ENCODE measurements at places on chromosomes 2 and 18.

DNA sequence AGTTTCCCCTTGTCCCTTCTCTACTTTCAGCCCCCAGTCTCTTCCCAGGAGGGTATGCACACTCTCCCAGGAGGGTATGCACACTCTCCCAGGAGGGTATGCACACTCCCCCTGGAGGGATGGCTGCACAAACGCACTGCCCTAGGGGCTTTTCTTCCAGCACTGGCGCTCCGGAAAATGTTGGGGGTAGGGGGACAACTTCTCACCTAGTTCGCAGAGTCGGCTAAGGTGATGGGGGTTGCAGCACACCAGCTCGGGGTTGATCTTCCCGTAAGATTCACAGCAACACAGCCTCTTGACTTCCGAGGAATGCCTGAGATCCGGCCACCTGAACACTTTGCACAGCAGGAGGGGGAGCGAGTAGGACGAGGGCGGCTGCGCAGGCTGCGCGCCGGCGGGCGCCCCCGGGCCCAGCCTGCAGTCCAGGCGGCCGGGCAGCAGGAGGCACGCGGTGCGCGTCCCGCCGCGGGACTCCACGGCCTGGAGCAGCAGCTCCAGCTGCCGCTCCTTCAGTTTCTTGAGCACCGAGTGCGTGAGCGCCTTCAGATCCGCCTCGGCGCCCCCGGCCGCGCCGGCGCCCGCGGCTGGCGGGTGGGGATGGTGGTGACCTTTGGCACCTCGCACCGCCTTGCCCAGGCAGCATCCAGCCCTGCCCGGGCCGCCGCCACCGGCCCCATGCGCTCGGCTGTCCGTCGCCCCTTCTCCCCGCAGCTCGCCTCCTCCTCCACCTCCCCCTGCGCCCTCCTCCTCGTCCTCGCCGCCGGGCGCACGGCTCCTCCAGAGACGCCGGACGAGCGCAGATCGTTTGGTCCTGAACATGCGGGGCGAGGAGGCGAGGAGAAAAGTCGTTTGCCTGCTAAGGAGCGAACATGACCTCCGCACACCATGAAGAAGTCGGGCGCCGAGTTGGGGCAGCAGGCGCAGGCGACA is 894 bp downstream of the SMAD7 start:
- no peak for DNase-seq

- no peak for DNase-seq
Measured at GRCh38 chr2:134399096-134399495, 145.2 kb downstream of the MGAT5 start.

DNA sequence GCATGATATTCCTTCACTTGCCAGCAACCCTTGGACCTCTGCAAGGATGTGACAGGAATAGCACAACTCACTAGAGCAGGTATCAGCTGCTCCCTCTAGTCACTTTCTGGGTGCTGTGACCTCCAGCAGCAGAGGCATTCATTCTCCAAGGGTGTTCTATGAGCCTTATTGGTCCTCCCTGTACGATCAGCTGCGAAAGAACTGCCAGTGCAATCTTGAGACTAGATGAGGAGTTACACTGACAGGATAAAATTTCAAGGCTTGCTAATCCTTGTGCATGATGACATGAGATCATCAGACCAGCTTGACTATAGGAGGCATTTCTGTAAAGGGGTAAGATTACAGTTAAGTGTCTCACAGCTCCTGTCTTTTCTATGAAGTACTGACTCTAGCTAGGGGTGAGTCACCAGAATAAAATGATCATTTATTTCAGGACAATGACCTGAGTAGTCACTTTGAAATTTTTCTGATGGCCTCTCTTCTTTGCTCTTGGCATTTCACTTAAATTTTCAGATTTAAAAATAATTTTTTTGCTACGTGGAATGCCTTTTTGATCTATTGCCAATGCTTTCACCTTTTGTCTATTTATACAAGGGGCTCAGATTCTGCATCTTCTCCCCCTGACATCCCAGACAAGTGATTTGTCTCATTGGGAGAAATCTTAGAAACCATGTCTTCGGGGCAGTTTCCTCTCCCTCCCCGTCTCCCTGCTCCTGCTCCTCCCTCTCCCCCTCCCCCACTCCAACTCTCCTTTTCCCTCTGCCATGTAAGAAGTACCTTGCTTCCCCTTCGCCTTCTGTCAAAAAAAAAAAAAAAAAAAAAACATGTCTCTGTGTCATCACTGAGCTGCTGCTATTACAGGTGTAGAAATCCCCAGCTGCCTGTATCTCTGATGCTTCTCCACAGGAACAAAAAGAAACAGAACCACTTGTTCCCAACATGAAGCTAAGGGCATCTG is 49.2 kb upstream of the FRZB start:
- DNase-seq: no peak

DNA sequence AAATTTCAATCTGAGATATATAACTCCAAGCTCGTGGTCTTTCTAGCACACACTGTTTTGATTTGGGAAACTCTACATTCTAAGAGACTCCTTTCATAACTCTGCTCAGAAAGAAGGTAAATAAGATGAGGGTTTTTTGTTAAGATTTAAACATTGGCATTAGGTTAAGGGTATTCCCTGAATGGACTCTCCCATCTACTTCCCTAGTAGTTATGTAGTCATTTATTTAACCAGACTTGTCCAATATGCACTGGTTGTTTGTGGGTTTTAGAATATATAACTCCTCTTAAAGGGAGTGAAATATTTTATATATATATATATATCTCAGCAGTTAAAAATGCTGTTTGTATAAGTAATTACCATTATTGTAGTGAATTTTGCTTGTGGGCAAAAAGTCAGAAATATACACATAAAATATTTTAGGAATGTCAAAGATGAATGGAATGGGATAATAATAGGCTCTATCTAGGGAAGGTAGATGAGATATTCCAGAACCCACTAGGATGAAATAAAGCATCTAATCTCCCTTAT is 61.5 kb upstream of the WDR75 start:
- DNase-seq: no peak

- DNase-seq: no peak
Measured at GRCh38 chr2:27000228-27000627, 29.8 kb downstream of the MAPRE3 start.

DNA sequence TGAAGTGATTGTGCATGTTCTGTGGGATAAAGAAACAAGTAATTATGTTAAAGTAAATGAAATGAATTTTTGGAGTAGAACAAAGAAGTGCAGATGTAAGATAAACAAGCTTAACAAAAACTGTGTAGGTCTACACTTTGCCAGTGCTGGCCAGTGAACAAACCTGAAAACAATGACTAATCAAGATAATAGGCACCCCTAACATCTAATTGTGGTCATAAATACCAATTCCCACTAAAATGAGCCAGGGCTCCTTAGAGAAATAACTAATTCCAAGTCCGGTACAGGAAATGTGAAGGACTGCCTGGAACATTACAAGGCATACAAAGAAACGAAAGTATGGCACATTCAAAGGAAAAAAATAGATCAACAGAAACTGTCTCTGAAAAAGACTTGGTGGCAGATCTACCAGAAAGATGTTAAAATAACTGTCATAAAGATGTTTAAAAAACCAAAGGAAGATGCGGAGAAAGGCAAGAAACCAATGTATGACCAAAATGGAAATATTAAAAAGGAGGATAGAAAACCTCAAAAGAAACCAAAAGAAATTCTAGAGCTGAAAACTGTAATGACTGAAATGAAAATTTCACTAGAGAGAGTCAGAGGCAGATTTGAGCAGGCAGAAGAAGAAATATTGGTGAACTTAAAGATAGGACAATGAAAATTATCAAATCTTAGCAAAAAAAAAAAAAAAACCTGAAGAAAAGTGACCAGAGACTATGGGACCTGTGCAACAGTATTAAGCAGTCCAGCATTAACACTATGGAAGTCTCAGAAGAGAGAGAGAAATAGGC is 94.7 kb upstream of the SLC66A3 start:
- DNase-seq: no peak

GRCh38 chr2:9967053-9967775 is 15.7 kb downstream of the GRHL1 start:
- DNase-seq: no peak

- DNase-seq: no peak
Measured at GRCh38 chr18:4854671-4855070, 342.4 kb downstream of the AKAIN1 start.

DNA sequence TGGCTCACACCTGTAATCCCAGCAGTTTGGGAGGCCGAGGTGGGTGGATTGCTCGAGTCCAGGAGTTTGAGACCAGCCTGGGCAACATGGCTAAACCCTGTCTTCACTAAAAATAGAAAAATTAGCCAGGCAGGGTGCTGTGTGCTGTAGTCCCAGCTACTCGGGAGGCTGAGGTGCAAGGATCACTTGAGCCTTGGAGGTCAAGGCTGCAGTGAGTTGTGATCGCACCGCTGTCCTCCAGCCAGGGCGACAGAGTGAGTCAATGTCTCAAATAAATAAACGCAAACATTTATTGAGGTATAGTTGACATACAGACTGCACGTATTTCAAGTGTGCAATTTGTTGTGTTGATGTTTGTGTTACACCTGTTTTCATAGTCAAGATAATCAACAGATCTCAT is 19.7 kb downstream of the EPC2 start:
- no peak for DNase-seq

GRCh38 chr2:37436323-37436722 is 91.9 kb downstream of the QPCT start:
- DNase-seq: no peak

DNA sequence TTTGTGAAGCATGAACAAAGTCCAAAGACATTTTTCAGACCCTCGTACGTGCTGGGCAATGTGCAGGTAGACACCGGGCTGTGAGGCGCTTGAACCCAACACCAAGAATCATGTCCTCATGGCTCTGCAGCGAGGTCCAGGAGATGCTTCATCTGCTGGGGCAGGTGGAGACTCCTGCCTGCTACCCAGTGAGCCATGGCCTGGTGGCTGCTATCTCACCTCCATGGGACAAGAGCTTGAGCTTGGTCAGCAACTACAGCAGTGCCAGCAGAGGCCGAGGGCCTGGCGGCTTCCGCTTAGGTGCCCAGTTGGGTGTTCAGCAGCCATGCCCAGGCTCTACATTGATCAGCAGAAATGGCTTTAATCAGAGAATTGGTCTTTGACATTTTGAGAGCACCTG is 281.0 kb upstream of the HS6ST1 start:
- no peak for DNase-seq

GRCh38 chr18:32598144-32598543 is 127.5 kb upstream of the GAREM1 start:
- no peak for DNase-seq

DNA sequence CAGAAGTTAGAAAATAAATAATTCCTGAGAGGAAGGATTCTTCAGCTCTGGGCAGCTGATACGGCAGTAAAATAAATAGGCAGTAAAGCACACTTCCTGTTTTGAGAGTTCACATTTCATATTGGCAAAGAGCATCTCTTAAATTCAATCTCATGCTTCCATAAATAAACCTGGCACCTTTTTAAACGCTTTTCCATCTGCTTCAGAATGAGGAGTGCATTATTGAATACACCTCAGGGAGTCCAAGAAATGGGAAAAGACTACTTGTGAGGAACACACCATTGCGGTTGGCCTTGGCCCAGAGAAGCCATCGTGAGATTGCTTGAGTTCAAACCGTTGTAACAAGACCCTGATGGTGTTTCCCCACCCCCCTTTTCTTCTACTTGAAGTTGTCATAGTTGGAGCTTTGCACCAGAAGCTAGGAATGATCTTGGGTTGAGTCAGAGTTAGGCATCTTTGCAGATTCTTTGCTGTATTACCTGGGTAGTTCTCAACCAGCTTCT is 123.9 kb downstream of the RDH14 start:
- no peak for DNase-seq

GRCh38 chr2:72211777-72212485 is 64.3 kb upstream of the CYP26B1 start:
- no peak for DNase-seq

- no peak for DNase-seq
Measured at GRCh38 chr2:53129851-53130250, 637.8 kb upstream of the CHAC2 start.

- DNase-seq: no peak
Measured at GRCh38 chr2:75513616-75514170, 47.0 kb downstream of the EVA1A start.
